ENCODE measurements at places on chromosomes 16 and 17. TPM values are rescaled to one million over a fixed set of nuclear protein-coding genes. Genes with fewer than 3 reads are reported as not detected.

DNA sequence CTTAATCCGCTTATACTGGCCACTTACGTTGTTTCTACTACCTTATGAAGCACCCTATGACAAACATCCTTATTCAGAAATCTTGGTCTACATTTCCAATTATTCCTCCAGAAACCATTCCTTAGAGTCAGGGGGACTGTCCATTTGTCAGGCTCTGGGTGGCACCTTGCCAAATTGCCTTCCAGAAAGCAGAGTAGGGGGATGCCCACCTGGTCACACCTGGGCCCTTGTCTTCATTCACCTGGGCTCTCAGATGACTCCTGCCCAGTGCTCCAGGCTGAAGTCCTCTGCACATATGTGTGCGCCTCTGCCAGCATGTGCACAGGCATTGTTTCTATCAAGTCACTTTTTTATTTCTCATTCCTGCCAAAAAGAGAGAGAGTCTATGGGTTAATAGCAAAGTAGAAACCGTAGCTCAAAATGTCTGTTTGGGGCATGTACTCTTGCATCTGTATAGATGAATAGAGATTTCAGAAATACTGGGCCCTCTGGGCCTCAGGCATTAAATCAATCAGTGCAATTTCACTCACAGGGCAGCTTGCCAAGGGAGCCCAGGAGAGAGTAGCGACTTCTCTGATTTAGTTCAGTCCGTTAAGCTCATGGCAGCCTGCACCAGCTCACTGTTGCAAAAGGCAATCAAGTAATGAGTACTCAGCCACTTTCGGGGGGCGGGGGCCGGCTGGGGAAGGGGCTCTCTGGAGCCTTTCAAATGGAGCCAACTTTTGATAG lies 104.7 kb downstream of the SOCS1 start:
- no peak overlapping the region for H3K27ac ChIP-seq
- no peak overlapping the region for H3K4me3 ChIP-seq
- H3K4me1 ChIP-seq = peaks cover 28% of the 10 kb centered on the region
- DNase-seq = no peak
- peaks cover 23% of the 10 kb centered on the region for H3K36me3 ChIP-seq
- no peaks in the 10 kb centered on the region for H3K27me3 ChIP-seq

GRCh38 chr16:30957456-30958174 lies at the start of gene SETD1A:
SETD1A (plus strand) TSS chr16:30957754; CDS start chr16:30958732, 978 bp downstream.
- H3K4me1 ChIP-seq = peaks cover 33% of the 10 kb centered on the region
- peak within 1 kb of the TSS; percentile 89 for H3K4me3 ChIP-seq
- no peaks in the 10 kb centered on the region for H3K27me3 ChIP-seq
- H3K36me3 ChIP-seq = peaks cover 24% of the 10 kb centered on the region

Gene PLEKHH3
- 1.3 TPM for total RNA-seq

- H3K4me3 ChIP-seq = no peak overlapping the region
- H3K27ac ChIP-seq = no peak overlapping the region
- H3K4me1 ChIP-seq = peaks cover 4% of the 10 kb centered on the region
- DNase-seq = no peak
Measured at GRCh38 chr17:81251709-81252301, 12.7 kb downstream of the NDUFAF8 start.

Gene SLC5A10
- total RNA-seq = not detected

DNA sequence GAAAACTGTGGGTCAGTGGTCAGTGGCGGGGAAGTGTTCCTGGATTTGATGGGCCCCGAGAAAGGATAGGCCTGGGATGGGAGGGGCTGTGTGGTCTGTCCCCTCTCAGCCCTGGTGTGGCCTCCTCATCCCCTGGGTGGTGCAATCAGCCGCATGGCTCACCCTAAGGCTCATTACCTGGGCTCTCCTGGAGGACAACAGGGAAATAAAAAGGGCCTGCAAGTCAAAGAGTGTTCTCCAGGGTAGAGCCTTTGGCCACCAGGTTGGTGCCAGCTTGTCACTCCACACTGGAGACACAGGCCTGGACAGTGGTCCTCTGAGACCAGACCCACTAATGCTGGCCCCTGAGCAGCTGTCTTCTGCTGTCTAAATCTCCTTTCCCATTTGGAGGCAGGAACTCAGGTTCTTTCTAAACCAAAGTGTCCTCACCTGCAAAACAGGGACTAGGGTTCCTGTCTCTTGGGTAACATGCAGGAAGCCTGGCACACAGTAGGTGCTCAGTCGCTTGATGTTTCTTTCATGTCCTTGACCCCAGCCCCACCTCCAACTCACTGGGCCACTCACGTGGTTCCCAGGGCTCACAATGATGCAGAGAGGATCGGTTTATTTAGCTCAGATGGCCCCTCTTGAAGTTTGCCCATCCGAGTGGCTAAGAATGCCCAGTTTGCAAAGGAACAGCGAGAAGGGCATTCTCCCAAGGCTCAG lies 2.4 kb downstream of the NDRG4 start:
- H3K4me3 ChIP-seq = no peak overlapping the region
- no peak overlapping the region for H3K27ac ChIP-seq
- H3K27me3 ChIP-seq = peaks cover 15% of the 10 kb centered on the region
- H3K36me3 ChIP-seq = no peaks in the 10 kb centered on the region

- H3K4me1 ChIP-seq = peaks cover 8% of the 10 kb centered on the region
- no peak for DNase-seq
- no peaks in the 10 kb centered on the region for H3K36me3 ChIP-seq
- no peak overlapping the region for H3K27ac ChIP-seq
Measured at GRCh38 chr16:83935858-83936255, 17.2 kb upstream of the OSGIN1 start.

DNA sequence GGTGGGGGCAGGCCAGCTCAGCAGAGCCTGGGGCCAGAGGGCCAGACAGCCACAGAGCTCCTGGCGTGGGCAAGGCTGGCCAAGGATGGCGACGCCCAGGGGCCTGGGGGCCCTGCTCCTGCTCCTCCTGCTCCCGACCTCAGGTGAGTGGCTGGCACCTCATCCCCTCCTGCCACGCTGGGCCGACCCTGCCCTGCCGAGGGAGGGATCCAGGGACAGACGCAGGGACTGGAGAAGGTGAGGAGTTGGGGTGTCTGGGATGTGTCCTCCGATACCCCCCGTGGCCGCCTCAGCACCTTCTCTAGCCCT lies at the start of gene ADGRG3:
Gene ADGRG3 (plus strand): TSS at position 44 of the 309 bp plus-strand sequence. CDS start 42 bp downstream, at position 86.
- H3K27me3 ChIP-seq = peaks cover 17% of the 10 kb centered on the region
- H3K27ac ChIP-seq = no peak within 1 kb of the TSS
- peaks cover 7% of the 10 kb centered on the region for H3K4me1 ChIP-seq
- no peaks in the 10 kb centered on the region for H3K36me3 ChIP-seq

GRCh38 chr16:75317532-75317931 lies 66.1 kb upstream of the BCAR1 start:
- H3K27ac ChIP-seq = no peak overlapping the region
- H3K36me3 ChIP-seq = peaks cover 14% of the 10 kb centered on the region
- H3K4me3 ChIP-seq = no peak overlapping the region
- no peak for DNase-seq
- H3K27me3 ChIP-seq = peaks cover 51% of the 10 kb centered on the region

GRCh38 chr17:74012465-74012864 lies 191.0 kb upstream of the RPL38 start:
- DNase-seq = peak; percentile 63
- peak overlapping the region; percentile 71 for H3K27ac ChIP-seq
- peaks cover 11% of the 10 kb centered on the region for H3K4me1 ChIP-seq
- H3K27me3 ChIP-seq = peaks cover 44% of the 10 kb centered on the region
- H3K36me3 ChIP-seq = no peaks in the 10 kb centered on the region

Gene SLC38A8
- total RNA-seq = not detected

DNA sequence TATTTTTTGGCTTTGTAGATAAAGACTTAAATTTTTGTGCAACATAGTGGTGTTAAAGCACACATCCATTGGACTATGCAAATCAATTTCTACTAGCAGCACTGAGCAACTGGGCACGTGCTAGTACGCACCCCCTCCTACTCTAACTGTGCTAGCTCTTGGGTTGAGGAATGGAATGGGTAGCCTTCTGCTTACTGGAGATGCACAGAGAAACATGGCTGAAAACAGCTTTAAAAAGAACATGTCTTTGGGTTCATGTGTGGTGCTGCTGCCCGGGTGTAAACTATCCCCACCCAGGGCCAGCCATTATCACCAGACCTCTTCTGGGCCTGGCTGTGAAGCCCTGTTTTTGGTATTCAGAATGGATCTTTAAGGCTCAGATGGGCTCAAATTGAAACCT lies 7.3 kb downstream of the ESRP2 start:
- DNase-seq = no peak
- peak overlapping the region; percentile 43 for H3K27ac ChIP-seq
- H3K36me3 ChIP-seq = peaks cover 24% of the 10 kb centered on the region
- no peaks in the 10 kb centered on the region for H3K27me3 ChIP-seq
- H3K4me3 ChIP-seq = no peak overlapping the region

GRCh38 chr17:79574108-79574507 lies 36.7 kb downstream of the RBFOX3 start:
- no peaks in the 10 kb centered on the region for H3K36me3 ChIP-seq
- no peak overlapping the region for H3K4me3 ChIP-seq
- no peak overlapping the region for H3K27ac ChIP-seq
- DNase-seq = no peak
- H3K4me1 ChIP-seq = no peaks in the 10 kb centered on the region

DNA sequence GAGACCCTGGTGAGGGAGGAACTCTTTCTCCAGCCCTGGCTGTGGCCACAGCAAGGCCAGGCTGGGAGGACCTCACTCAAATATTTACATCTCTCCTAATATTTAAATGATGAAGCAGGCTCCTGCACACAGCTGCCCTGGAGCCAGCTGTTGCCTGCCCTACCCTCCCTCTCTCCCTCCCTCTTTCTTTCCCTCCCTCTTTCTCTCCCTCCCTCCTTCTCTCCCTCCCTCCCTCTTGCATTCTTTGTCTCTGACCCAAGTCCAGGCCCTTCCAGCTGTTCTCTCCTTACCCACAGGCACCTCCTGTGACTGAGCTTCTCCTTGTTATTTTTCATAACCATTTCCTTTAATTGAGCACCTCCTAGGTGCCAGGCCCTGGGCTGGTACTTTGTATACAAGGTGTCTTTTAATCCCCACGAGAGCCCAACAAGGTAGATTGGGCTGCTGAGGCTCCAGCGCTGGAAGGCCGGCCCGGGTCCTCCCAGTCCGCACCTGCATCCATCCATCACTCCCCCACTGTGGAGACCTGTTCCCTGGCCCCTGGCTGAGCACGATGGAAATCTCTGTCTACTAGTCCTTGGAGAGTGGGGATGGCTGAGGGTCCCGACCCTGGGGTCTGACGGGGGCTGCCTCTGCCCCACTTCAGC lies 242.3 kb downstream of the SEC14L1 start:
- no peak overlapping the region for H3K4me3 ChIP-seq
- H3K4me1 ChIP-seq = peaks cover 80% of the 10 kb centered on the region
- DNase-seq = no peak
- H3K36me3 ChIP-seq = no peaks in the 10 kb centered on the region

DNA sequence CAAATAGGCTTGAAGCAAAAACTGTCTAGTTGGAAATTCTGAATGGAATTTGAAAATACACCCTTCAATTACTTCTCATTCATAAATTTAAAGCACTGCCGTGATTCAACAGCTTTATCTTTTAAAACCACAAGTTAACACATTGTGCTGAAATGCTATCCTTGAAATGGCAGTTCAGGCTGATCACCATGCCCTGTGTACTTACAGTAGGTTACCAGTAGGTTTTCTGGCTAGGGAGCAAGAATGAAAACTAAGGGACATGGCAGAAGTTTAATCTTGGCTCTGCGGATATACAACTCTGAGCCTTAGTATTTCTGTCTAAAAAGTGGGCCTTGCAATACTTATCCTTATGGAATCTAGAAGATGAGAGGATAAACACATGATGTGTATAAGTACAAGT lies 28.0 kb downstream of the NXPH3 start:
- no peak overlapping the region for H3K4me3 ChIP-seq
- H3K4me1 ChIP-seq = peaks cover 7% of the 10 kb centered on the region
- no peak overlapping the region for H3K27ac ChIP-seq

Gene THUMPD1
- total RNA-seq = 38.5 TPM

DNA sequence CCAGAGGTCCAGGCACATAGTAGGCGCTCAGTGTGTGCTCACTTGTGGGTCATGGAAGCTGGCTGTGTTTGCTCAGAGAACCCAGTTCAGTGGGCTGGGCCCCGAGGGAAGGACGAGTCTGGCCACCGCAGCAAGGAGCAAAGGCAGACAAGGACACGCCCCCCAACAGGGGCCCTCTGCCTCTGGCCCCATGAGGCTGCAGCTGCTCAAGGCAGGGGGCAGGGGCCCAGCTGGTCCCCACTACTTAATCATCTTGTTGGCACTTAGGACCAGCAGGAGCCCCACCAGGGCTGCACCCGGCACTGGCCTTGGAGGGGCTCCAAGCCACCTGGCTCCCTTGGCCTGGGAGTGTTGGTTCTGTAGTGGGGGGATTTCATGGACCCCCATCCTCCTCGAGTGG lies 16.1 kb downstream of the KCNJ12 start:
- H3K36me3 ChIP-seq = no peaks in the 10 kb centered on the region
- peaks cover 5% of the 10 kb centered on the region for H3K27me3 ChIP-seq
- H3K27ac ChIP-seq = no peak overlapping the region
- no peak for DNase-seq
- H3K4me1 ChIP-seq = no peaks in the 10 kb centered on the region

Gene NXPH3
- total RNA-seq = not detected

Gene KCNAB3
- 6.6 TPM for total RNA-seq

GRCh38 chr17:16463358-16464302 lies 28.4 kb downstream of the LRRC75A start:
- H3K36me3 ChIP-seq = peaks cover 1% of the 10 kb centered on the region
- H3K4me3 ChIP-seq = no peak overlapping the region
- H3K27me3 ChIP-seq = no peaks in the 10 kb centered on the region
- H3K27ac ChIP-seq = no peak overlapping the region
- H3K4me1 ChIP-seq = no peaks in the 10 kb centered on the region
- no peak for DNase-seq

- peaks cover 6% of the 10 kb centered on the region for H3K27me3 ChIP-seq
- no peaks in the 10 kb centered on the region for H3K36me3 ChIP-seq
- H3K4me3 ChIP-seq = no peak overlapping the region
- H3K27ac ChIP-seq = no peak overlapping the region
- DNase-seq = no peak
Measured at GRCh38 chr16:79409978-79410377, 190.6 kb downstream of the MAF start.

Gene VMO1
- total RNA-seq = 0.37 TPM

- H3K27ac ChIP-seq = no peak overlapping the region
- no peaks in the 10 kb centered on the region for H3K27me3 ChIP-seq
- H3K4me1 ChIP-seq = peaks cover 4% of the 10 kb centered on the region
- no peak for DNase-seq
- H3K4me3 ChIP-seq = no peak overlapping the region
Measured at GRCh38 chr16:23433261-23433920, 19.6 kb downstream of the COG7 start.

- H3K4me3 ChIP-seq = no peak overlapping the region
- no peak for DNase-seq
- H3K4me1 ChIP-seq = no peaks in the 10 kb centered on the region
- H3K36me3 ChIP-seq = peaks cover 51% of the 10 kb centered on the region
Measured at GRCh38 chr17:35406568-35406967, 25.7 kb downstream of the SLFN12 start.

GRCh38 chr16:84082110-84082509 lies 34.6 kb downstream of the MBTPS1 start:
- DNase-seq = no peak
- H3K4me1 ChIP-seq = peaks cover 24% of the 10 kb centered on the region
- H3K27me3 ChIP-seq = no peaks in the 10 kb centered on the region
- H3K27ac ChIP-seq = no peak overlapping the region

GRCh38 chr17:75507733-75508719 lies 7.3 kb downstream of the CASKIN2 start:
- no peak for DNase-seq
- no peaks in the 10 kb centered on the region for H3K27me3 ChIP-seq
- H3K27ac ChIP-seq = no peak overlapping the region
- H3K4me1 ChIP-seq = no peaks in the 10 kb centered on the region

Gene UBE2Z
- 90.6 TPM for total RNA-seq

Data from activated CD8-positive, alpha-beta memory T cell treated with anti-CD3 and anti-CD28 coated beads, Interleukin-2, amount 10 ng/mL, durations not matched to agents 7 days and 5 days (primary cell).